Karpas-422 (cell line): ENCODE measurements at places on chromosomes 13 and 19. TPM values are rescaled to one million over a fixed set of nuclear protein-coding genes. Genes with fewer than 3 reads are reported as not detected.

- no peak for DNase-seq
Observed at GRCh38 chr13:23558675-23559536, 11.3 kb upstream of the TNFRSF19 start.

- DNase-seq = no peak
Observed at GRCh38 chr13:106527826-106528225, 7.6 kb downstream of the EFNB2 start.

GRCh38 chr13:112957295-112957677 lies 11.7 kb upstream of the MCF2L start:
- DNase-seq = no peak

GRCh38 chr13:93769607-93770006 lies 543.0 kb downstream of the GPC6 start:
- no peak for DNase-seq

DNA sequence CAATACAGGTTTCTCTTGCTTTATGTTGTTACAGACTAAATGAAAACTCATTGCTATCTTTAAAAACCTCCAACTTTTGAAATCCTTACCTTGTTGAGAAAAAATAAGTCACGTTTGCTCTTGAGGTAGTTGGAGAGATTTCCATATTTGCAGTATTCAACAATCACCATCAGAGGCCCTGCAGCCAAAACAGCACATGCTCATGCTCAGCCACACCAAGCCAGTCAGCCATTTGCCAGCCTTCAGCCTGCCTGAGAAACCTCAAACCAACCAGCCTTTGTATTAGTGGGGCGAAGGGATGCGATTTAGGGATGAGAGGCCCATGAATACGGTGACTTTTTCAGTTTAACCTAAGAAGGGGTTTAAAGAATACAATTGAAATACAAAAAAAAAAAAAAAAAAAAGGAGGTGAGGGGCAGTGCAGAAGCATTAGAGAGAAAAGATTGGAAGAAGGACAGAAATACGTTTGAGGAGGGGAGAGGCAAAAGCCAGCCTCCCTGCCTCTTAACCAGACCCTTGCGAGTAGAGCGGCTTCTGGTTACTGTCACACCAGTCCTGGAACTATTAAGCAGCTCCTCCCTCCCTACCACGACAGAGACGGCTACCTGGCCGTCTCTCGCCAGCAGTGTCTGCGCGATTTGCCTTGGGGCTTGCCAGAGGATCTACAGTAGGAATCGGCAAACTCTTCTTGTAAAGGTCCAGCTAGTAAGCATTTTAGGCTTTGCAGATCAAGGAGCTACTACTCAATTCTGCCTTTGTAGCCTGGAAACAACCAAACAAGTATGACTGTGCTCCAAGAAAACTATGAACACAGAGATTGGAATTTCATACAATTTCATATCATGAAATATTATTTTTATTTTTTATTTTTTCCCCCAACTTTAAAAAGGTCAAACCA lies 167.3 kb downstream of the FLT1 start:
- DNase-seq = peak; percentile 26

- DNase-seq = no peak
Observed at GRCh38 chr19:32647361-32647760, 27.6 kb downstream of the ANKRD27 start.

GRCh38 chr13:106373304-106373988 lies 162.0 kb downstream of the EFNB2 start:
- DNase-seq = no peak

DNA sequence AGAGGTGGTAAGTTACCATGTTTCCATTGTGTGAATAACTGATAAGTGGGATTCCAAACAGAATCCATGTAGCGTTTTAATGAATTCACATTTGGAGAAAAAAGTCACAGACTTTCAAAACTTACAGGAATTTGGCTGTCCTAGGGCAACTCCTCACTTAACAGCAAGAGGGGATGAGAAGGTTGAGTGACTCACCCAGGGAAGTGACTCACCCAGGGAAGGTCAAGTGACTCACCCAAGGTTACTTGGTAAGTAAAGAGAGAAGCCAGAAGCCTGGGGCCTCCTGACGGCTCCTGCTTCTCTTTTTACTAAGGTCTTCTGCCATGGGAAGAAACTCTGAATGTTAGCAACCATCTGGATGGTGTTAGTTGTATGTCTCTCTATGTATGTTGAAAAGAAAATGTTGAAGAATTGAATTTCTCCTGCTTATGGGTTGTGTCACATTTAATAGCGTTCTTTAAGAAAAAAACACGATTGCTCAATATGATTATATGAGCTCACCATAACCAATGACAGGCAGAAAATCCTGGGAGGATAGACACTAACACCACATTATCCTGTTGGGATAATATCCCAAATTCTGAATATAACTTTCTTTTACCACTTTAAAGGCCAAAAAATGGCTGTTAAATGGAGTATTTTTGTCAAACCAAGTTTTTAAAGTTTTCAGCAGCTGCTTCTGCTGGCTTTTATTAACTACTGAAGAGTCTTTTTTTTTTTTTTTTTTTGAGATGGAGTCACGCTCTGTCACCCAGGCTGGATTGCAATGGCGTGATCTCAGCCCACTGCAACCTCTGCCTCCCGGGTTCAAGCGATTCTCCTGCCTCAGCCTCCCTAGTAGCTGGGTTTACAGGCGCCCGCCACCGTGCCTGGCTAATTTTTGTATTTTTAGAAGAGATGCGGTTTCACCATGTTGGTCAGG lies 195.6 kb downstream of the GGACT start:
- no peak for DNase-seq

- no peak for DNase-seq
Observed at GRCh38 chr13:100835695-100836094, 161.1 kb upstream of the TMTC4 start.

DNA sequence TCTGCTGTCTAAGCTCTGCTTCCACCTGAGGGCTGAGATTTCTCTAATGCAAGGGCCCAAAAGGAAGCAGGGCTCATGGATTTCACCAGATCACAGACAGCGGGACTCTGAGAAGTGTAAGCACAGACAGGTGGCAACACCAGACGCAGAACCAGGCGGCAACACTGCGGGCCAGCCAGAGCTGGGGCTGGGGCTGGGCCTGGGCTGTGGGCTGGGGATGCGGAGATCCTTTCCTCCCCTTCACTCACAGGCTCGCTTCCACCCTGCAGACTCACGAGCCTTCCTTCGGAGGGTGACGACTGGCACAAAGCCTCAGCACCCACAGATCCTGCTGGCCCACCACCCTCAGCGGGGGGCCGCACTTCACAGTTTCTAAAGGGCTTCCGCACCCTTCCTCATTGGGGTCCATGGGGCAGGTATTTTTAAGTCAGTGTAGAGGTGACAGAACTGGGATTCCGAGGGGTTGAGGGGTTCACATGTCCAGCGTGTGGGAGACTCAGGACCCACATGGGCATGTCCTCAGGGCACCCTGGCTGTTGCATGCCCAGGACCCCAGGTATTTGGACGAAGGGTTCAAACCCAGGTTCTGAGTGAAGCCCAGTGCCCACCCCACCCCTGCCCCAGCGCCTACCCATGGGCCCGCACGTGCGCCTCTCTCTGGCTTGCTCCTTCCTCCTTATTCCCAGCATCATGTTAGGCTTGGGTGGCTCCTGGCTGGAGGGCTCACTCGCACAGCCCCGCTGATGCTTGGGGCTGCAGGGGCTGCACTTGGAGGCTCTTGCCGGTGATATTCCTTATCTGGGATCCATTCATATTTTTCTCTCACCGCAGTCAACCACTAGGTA lies 137.3 kb upstream of the GPR12 start:
- DNase-seq = peak; percentile 11

- peak; percentile 36 for DNase-seq
Observed at GRCh38 chr19:4277191-4277696, 1.8 kb upstream of the SHD start.

GRCh38 chr13:32881074-32881776 lies 135.0 kb upstream of the KL start:
- DNase-seq = no peak

GRCh38 chr19:798415-799075 lies 1.3 kb downstream of the PTBP1 start:
- DNase-seq = no peak

- no peak for DNase-seq
Observed at GRCh38 chr13:107370015-107370785, 802.3 kb upstream of the ARGLU1 start.

GRCh38 chr19:3798137-3798536 lies 12.0 kb upstream of the MATK start:
- no peak for DNase-seq

- DNase-seq = no peak
Observed at GRCh38 chr13:109529964-109530363, 256.4 kb downstream of the IRS2 start.

DNA sequence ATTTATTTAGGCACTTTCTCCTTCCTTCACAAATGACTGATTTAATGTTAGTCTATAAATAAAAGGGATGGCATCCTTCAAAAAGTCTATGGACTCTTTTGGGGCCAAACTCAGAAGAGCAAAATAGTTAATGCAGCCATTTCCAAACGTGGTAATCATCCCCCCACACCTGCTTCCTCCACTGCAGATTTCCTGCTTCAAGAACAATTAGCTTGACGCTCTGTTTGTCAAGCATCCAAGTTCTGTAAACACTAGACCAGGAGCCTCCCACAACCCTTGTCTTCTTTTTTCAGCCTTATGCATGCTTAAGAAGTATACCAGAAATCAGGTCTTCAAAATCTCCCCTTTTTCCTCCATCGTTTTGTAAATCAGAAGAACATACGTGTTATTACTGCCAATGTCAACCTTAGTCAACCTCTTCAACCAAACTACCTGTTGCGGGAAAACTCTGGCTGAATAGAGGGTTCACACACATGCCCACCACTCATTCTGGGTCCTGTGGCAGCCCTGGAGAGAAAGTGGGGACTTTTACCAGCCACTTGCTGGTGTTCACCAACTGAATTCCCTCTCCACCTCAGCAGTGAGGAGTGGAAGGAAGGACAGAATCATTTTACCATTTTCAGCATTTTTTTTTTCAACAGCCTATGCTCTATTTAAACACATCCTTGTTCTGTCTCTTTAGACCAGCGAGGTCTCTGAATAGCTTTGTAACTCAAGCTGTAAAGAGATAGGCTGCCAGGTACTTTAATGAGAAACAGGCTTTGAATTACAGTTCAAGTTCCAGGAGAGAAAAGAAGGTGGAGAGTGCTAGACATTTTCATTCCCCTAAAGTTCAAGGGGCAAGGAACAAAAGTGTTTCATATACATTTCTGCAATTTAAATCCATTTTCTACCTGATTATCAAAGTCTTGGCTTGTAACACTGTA lies 39.1 kb downstream of the EFNB2 start:
- DNase-seq = no peak

DNA sequence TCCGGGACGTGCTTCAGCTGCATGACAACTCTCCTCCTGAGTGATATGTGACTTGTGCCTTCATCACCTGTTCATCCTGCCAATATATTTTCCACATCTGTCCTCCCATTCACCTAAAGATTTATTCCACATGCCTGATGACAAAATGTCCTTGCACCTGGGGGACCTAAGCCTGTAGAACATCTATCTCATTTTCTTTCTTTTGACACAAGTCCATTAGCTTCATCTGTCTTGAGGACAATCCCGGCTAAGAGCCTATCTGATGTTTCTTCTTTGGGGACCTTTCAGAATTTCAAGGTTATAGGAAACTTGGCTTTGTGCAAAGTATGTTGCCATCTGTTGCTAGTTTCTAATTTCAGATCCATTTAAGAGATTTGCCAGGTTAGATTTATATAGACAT lies 41.1 kb downstream of the ITGBL1 start:
- no peak for DNase-seq

DNA sequence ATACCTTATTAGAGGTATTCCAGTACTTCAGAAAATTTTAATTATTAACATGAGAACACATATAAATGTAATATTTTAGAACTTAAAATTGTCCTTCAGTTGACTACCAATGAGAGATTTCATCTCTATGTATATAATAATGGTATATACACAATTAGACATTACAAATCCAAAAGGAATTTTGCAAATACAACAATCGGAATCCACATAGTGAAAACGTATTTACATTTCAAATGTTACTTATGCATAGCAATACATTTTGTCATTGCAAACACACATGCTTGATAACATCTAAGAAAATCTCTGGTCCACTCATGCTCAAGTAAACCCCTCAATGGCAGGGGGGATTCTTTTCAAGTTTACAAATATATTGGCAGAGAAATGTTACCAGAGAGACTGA lies 2345.2 kb downstream of the PCDH9 start:
- no peak for DNase-seq

GRCh38 chr13:110209950-110210603 lies 96.9 kb downstream of the COL4A1 start:
- DNase-seq = no peak

DNA sequence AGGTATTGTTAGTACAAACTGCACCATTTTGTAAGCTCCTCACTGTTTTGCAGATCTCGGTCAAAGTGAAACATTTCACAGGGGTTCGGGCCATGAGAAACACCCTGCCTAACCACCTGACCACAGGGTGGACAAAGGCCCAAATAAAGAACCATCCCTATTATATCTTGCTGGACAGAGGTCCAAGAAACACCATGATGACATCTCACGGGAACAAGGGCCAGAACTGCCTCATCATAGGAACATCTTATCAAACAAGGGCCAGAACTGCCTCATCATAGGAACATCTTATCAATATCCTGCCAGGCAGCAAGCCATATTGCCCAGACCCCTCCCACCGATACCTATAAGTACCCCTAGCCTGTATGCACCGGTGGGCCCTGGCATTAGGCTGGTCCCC lies 99.7 kb downstream of the PCDH9 start:
- no peak for DNase-seq

DNA sequence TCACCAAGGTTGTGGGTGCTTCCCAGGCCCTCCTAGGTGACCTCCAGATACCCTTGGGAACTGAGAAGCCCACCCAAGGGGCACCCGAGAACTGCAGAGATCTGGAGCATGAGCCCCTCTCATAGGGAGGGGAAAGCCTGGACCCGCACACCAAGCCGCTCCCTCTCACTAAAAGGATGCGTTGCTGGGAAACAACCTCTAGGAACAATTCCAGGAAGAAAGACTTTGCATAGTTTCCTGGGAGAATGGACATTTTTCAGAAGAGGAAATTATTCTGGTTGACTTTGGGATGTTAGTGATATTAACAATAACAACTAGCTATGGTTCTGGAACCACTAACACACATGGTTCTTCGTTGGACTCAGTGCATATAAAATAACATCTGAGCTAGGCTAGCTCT lies 64.6 kb downstream of the SLC7A1 start:
- DNase-seq = no peak

- DNase-seq = no peak
Observed at GRCh38 chr19:44822177-44822576, 13.3 kb downstream of the BCAM start.

GRCh38 chr19:49368711-49369358 lies 5.2 kb downstream of the DKKL1 start:
- DNase-seq = no peak

DOHH gene
- 0.89 and 10.4 TPM in 2 replicates for total RNA-seq

MYO16 gene
- total RNA-seq = 0.04 and 0.15 TPM in 2 replicates

ELSPBP1 gene
- not detected in 2 replicates for total RNA-seq

CEACAM5 gene
- total RNA-seq = not detected in 2 replicates

ERICH4 gene
- not detected in 2 replicates for total RNA-seq

SCN1B gene
- total RNA-seq = 0.52 and 0.54 TPM in 2 replicates

KIR3DL1 gene
- not detected in 2 replicates for total RNA-seq

NPAS1 gene
- total RNA-seq = 4.8 and 5.7 TPM in 2 replicates

ELL gene
- total RNA-seq = 10.9 and 14.8 TPM in 2 replicates
